ENCODE measurements at places on chromosomes 13 and 19.

- DNase-seq: no peak
Observed at GRCh38 chr13:87656306-87656705, 14.9 kb upstream of the SLITRK5 start.

DNA sequence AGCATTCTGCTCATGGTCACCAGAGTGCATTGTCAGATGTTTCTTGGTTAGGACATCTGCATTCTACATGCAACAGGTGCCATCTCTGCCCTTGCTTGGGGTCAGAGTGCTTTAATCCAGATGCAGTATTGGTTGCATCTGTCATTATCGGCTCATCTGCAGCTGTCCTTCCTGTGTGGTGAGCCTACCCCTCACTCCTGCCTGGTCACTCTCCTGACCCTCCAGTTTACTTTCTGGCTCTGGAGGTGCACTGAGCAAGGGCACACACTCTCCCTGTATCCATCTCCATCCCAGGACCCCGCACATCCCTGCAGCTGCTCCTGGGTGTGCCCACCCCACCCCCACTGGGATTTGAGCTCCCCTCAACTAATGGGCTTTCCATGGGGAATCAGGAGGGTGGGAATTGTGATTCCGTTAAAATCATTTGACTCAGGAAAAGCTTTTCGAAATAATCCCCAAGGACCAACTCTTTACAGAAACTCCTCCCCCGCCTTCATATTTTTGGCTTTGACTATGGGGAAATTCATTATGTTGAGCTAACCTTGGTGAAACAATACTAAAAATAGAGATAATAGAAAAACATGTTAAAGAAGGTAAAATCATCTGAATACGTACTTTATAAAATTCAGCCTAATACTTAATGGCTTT lies 70.2 kb downstream of the COL4A2 start:
- no peak for DNase-seq

DNA sequence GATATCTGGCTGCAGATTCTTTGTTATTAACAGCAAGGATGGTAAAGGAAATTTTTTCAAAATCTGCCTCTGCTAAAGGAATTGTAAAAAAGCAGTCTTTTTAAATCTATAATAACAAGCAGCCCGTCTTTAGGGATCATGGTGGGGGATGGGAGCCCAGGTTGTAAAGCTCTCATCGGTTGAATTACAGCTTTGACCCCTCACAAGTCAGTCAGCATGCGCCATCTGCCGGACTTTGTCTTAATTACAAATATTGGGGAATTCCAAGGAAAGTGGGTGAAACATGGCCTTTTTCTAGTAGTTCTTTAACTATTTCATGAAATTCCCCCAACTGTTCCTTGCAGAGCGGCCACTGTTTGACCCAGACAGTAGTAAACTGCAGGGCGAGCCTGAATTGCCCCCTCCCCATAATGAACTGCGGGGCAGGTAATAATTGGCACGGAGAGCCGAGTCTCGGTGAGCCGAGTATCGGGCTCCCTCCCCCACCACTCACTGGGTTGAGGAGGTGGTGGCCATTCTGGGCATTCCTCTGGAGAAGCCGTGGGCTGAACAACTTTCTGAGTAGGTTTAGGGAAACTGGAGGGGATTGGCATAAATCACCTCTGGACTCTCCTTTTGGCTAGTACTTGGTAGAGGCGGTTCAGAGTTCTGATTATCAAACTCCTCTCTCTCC lies 11.6 kb downstream of the ZNF578 start:
- no peak for DNase-seq

GRCh38 chr19:18437491-18438330 lies at the start of gene ISYNA1:
Gene ISYNA1, minus strand, starts transcription at chr19:18438133. Its CDS starts 154 bp downstream, at chr19:18437979.
- no peak for DNase-seq

GRCh38 chr19:5074830-5075394 lies 106.0 kb downstream of the KDM4B start:
- no peak for DNase-seq

DNA sequence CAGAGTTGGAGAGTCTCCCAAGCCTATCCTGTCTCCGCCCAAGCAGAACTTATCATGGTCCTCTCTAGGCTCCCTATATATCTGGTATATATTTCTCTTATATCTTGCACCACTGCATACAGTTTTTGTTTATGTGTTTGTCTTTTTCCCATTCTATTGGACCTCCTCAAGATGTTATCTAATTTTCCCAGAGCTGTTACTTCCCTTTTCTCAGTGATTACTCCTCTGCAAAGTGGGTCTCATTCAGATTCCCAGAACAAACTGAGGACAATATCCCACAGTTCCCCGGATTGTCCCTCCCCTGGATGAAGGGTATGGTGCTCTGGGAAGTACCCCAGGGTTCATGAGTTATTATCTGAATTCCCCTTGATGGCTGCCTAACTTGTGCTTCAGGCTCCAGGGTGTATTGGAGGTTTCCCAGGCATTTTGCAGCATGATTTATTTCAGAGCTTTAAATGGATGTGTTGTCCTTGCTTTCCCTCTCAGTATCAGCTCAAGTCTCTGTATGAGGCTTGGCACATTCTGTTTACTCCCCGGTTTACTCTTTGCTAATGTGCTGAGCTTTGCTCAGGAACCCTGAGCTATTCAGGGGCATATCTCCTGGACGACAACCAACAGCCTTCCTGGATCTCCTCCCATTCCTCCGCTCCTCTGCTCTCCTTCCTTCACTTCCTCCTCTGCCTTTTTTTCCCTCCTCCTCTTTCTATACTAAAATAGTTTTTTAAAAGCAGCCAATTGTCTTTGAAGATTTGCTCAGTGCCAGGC lies 329.3 kb downstream of the SPRY2 start:
- DNase-seq: peak; percentile 25

GRCh38 chr13:88464851-88465250 lies 793.7 kb downstream of the SLITRK5 start:
- no peak for DNase-seq

DNA sequence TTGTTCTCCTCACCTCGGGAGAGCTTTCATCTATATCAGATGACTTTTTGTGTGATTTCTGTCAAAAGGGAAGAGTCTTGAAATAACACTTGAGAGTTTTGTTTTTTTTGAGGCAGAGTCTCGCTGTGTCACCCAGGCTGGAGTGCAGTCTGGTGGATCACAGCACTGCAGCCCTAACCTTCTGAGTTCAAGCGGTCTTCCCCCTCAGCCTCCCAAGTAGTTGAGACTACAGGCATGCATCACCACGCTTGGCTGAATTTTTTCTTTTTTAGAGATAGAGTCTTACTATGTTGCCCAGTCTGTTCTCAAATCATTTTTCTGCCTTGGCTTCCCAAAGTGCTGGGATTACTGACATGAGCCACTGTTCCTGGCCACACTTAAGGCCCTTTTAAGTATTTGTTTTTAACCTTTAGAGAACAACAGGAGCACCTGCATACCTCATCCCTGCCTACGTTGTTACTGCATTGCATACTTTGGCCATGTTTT lies 11.4 kb downstream of the NDFIP2 start:
- DNase-seq: peak; percentile 16

- DNase-seq: peak; percentile 48
Observed at GRCh38 chr19:4633140-4633967, 6.0 kb upstream of the TNFAIP8L1 start.

GRCh38 chr13:89920461-89920860 lies 1427.0 kb upstream of the MIR17HG start:
- DNase-seq: no peak

DNA sequence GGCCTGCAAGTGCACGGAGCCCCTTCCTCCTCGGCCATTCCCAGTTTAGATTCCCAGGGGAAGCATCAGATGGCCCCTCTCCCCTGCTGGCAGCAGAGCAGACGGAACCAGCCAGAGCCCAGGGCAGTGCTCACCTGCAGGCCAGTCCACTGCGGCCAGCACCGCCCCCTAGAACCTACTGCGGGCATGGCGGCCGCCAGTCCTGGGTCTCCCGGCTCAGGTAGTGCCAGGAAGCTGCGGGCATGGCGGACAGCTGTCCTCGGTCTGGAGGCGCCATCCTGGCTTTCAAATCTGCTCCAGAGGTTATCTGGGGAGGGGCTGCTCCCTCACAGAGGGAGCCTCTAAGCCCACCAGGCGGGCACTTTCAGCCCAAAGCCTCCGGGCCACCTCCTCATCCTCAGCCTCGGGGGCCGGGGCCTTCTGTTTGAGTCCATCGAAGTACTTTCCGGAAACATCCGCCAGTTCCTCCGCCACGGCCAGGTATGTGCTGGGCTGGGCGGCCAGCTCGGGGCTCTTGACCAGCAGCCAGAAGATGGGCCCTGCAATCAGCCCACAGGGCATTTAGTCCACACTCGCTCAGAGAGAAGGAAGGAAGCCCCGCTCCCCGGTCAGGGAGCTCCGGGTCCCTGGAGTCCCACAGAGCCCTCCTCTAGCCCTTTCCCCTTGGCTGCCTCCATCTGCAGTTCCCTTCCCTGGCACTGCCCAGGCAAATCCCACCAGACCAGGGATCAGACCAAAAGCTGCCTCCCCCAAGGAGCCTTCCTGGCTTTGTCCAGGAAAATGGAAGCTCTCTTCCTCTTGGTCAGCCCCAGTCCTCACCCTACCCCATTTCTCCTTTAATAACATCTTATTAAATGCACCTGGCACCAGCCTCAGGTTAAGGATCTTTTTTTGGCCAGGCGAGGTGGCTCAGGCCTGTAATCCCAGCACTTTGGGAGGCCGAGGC lies 7.0 kb upstream of the GP6 start:
- DNase-seq: no peak

DNA sequence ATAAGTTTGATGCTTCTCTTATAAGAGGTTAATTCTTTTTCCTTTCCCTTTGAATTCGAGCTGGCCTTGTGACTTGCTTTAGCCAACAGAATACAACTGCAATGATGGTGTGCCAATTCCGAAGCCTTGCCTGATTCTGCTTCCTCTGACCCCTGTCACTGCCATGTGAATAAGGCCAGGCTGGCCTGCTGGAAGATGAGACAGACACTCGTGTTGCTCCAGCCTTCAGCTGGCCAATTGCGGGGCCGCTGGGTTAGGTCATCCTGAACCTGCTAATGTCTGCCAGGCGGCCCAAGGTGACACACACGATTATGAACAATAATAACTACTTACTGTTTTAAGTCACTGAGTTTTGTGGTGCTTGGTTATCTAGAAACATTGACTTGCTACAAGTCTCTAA lies 352.0 kb downstream of the MYO16 start:
- DNase-seq: no peak

DNA sequence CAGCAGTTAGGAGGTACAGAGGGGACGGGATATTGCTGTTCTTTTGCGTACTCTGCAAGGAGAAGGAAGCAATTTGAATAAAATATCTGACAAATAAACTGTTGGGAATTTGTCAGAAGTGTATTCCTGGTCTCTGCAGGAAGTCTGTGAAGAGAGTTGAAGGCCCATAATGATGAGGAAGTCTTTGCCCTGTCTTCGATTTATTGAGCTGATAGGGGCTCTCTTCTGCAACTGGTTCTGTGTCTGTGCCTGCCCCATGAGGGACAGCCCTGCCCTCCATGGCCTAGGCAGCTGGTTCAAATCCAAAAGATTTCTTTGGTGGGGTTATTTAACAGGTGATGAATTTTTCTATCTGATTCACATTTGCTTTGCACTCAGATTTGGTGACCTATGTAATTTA lies 339.7 kb upstream of the EDNRB start:
- no peak for DNase-seq

- DNase-seq: no peak
Observed at GRCh38 chr13:40406405-40407120, 259.9 kb downstream of the FOXO1 start.

- no peak for DNase-seq
Observed at GRCh38 chr13:80454245-80454644, 113.3 kb upstream of the SPRY2 start.

DNA sequence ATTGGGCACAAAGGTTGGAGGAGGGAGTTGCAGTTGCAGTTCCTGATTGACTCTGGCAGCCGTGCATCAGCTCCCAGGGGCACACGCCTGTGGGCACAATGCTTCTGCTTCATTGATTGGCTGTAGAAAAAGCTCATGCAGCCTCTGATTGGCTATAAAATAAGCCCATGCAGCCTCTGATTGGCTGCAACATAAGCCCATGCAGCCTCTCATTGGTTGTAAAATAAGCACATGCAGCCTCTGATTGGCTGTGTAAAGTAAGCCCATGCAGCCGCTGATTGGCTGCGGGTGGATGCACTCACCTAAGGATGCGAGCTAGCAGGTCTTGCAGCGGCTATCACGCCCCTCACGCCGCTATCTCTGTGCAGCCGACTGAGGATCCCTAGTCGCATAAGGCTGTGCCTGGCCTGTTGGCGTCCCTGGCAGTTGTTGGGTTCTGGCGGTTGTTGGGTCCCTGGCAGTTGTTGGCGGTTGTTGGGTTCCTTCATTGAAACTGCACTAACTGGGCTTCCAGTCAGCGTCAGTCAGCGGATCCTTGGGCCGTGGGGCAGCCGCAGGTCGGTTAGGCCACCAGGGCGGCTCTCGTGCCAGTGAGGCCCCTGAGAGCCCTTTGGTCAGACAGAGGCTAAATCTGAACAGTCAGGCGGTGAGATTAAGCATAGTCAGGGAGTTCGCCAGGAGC lies at the start of gene SIGLECL1:
Gene SIGLECL1 (plus strand): TSS at position 295 of the 682 bp plus-strand sequence. CDS start 12,993 bp downstream, outside the sequence.
- DNase-seq: no peak

GRCh38 chr19:56838024-56838908 lies 2.3 kb downstream of the PEG3 start:
- peak; percentile 83 for DNase-seq

GRCh38 chr19:3673506-3674439 lies 26.5 kb downstream of the PIP5K1C start:
- no peak for DNase-seq

DNA sequence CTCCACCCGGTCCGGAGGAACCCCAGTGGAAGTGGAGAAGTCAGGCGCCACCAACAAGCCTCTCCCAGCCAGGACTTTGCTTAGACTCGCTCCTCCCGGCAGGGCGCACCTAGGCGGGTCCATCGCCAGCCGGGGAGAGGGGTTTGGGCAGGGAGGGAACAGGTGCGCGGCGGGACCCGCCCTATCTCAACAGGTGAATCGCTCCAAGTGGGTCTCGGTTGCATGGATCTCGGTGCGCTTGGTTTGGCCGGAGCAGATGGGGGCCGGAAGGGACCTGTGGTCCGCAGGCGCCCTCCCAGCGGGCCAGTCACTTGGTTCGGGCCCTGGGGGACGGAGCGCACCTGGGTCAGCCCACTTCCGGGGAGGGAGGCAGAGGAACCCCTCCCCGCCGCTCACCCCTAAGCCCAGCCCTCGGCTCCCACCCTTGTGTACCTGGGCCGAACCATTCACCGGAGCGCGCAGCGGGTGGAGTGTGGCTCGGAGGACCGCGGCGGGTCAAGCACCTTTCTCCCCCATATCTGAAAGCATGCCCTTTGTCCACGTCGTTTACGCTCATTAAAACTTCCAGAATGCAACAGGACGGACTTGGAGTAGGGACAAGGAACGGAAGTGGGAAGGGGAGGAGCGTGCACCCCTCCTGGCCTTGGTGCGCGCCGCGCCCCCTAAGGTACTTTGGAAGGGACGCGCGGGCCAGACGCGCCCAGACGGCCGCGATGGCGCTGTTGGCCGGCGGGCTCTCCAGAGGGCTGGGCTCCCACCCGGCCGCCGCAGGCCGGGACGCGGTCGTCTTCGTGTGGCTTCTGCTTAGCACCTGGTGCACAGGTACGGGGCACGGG lies at the start of gene LSR:
Gene LSR (plus strand): TSS at position 693 of the 836 bp plus-strand sequence. CDS start 21 bp downstream, at position 714.
- DNase-seq: no peak

GRCh38 chr13:106331116-106331515 lies 204.3 kb downstream of the EFNB2 start:
- DNase-seq: peak; percentile 25

GRCh38 chr13:49165798-49166752 lies 54.1 kb upstream of the MLNR start:
- DNase-seq: no peak
